ENCODE measurements at places on chromosomes 2 and 18.

GRCh38 chr2:62596061-62596921, 90.3 kb upstream of the TMEM17 start:
- DNase-seq: no peak

GRCh38 chr2:176088048-176088936, 4.2 kb upstream of the HOXD13 start:
- DNase-seq: no peak

GRCh38 chr2:218360453-218360852, 3.8 kb downstream of the CATIP start:
- DNase-seq: no peak

DNA sequence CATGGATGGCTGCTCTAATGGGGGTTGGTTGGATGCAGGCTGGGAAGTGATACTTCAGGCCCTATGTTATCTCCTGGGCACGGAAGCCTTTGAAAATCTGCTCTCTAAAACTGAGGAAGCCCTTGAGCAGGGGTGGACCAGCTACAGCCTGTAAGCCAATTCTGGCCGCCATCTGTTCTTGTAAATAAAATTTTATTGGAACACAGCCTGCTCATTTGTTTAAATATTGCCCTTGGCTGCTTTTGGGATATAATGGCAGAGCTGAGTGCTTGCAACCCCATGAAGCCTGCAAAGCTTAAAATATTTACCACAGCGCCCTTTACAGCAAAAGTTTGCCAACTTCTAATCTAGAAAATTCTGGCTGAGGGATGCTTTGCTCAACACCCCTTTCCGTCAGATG, 11.9 kb upstream of the IGFBP2 start:
- DNase-seq: no peak

DNA sequence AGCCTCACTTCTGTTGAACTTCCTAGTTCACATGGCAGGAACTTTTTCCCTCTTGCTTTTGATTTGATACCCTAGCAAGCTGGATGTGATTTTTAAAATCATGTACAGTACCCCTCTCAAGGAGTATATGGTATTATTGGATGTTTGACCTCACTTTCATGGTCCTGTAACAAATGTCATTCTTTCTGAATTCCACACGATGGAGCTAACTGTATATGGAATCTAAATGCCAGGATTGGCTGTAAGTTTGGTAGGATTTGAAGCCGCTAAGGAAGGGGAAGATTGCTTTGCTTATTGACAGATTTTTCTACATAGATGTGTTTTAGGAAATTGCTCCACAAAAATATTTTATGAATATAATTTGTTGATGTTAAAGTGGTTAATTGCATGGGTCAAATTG, 18.3 kb downstream of the MAIP1 start:
- DNase-seq: no peak

GRCh38 chr2:187438455-187438854, 9.6 kb downstream of the CALCRL start:
- no peak for DNase-seq

- DNase-seq: no peak
Observed at GRCh38 chr2:68692511-68692910, 42.1 kb upstream of the ARHGAP25 start.

DNA sequence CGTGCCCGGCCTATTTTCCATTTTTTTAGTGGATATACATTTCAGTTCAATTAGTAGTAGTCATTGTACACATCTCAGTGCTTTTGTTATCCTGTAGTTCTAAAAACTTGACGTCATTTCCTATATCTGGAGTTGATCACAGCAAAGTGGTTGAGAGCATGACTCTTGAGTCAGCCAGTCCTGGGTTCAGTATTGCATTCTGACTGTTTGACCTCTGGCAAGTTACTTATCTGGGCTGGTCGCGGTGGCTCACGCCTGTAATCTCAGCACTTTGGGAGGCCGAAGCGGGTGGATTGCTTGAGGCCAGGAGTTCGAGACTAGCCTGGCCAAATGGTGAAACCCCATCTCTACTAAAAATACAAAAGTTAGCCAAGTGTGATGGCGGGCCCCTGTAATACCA, 50.4 kb upstream of the PPM1B start:
- no peak for DNase-seq

- DNase-seq: no peak
Observed at GRCh38 chr2:112529757-112530156, 12.5 kb upstream of the POLR1B start.

Measured in stimulated activated CD8-positive, alpha-beta memory T cell treated with anti-CD3 and anti-CD28 coated beads, Interleukin-4, amount 100 ng/mL, for 1 hour (primary cell).